IPS-NIHi11 (cell line): ENCODE measurements at places on chromosomes 16 and 17.

DNA sequence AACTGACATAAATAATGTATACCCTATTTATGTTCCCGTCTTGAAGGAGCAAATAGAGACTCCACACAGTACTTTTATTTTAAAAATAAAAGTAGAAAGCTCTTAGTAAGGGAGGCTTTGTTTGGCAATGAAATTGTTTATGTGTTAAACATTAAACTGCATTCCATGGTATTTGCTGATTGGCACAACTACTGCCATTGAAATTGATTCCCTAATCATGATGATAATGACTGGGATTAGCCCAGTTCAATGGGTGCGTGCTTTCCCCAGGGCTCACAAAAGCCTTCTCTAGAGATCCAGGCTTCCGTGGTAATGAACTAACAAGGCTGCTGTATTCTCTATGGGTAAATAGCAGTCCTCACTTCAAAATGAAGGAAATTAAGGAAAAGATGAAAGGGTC, 67.5 kb downstream of the GPRC5B start:
- no peak for DNase-seq

DNA sequence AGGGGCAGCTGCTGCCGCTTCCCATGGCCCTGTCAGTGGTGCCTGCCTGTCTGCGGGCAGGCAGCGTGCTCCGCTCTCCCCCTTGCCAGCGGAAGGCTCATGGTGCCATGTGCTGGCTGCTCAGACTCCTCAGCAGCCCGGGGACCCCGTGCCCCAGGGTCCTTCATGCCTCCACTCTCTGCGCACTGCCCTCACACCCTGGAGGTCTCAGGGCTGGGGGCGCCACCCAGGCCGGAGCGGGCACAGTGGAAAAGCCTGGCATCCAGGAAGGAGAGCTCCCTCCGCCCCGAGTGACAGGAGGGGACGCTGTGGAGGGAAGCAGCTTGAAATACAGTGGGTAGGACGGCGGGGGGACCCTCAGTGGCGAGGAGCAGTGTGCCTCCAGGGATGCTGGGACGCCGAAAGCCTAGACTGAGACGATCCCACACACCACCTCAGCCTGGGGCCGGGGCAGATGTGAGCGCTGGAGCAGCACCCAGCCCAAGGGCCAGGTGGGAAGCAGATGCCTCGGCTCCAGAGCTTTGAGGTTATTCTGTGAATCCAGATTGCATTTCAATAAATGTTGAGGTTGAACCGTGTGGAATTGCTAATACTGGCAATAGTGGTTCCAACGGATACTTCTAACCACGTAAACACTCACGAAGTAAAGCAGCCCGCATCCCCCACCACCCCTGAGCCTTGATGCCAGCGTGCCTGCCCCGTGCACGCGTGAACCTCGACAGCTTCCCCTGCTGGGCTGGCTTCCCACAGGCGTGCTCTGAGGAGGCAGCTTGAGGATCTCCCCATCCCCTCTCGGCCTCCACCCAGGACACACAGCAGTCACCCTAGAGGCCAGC, 6.5 kb downstream of the TMEM204 start:
- no peak for DNase-seq

GRCh38 chr17:77995146-77995852, 36.8 kb downstream of the TNRC6C start:
- no peak for DNase-seq

- peak; percentile 76 for DNase-seq
Measured at GRCh38 chr17:49548506-49549310, 27.0 kb upstream of the NXPH3 start.

GRCh38 chr17:14784997-14785696, 480.0 kb downstream of the PMP22 start:
- no peak for DNase-seq

GRCh38 chr16:48833461-48833860, 223.5 kb upstream of the N4BP1 start:
- no peak for DNase-seq

GRCh38 chr17:16478649-16479048, 13.3 kb downstream of the LRRC75A start:
- DNase-seq, result no peak

DNA sequence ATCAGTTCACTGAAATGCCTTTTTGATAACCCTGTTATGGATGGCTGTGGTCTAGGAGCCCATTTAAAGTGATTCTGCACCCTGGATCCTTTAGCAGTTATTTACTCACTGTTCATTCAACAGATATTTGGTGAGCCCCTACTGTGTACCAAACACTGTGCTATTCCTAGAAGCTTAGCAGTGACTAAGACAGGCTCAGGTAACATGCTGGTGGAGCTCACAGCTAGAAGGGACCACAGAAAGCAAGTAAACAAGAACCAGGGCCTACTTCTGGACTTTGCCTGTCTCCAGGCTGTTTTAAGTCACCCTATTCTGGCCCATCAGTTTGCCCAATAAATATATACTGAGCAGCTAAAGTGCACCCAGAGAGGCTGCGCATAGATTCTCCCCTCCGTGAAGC, 11.1 kb downstream of the ITGA3 start:
- DNase-seq, result no peak

DNA sequence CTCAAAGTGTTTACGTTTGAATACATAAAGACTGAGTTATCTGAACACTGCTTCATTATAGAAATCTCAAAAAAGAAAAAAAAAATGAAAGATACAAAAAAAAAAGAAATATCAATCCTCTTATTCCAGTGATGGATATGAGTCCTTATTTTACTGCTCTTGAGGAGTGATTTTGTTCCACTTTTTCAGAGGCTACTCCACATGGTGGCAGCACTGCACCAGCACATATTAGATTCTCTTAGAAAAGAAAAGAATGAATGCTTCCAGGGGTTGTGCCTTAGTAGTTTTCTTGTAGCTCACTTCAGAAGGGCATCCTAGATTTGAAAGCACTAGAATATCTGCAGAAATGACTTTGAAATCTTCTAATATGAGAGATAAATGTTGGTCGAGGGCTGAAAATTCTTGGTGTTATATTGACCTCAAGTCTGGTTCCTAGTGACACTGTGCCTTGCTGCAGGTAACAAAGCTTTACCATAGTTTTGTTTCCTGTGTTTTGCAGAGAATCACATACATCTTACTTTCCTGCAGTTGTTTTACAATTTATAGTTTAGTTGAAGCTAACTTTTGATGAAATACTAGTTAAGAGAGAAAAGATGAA, 25.9 kb downstream of the AP2B1 start:
- peak; percentile 22 for DNase-seq

GRCh38 chr16:50455288-50455845, 86.6 kb upstream of the BRD7 start:
- no peak for DNase-seq

DNA sequence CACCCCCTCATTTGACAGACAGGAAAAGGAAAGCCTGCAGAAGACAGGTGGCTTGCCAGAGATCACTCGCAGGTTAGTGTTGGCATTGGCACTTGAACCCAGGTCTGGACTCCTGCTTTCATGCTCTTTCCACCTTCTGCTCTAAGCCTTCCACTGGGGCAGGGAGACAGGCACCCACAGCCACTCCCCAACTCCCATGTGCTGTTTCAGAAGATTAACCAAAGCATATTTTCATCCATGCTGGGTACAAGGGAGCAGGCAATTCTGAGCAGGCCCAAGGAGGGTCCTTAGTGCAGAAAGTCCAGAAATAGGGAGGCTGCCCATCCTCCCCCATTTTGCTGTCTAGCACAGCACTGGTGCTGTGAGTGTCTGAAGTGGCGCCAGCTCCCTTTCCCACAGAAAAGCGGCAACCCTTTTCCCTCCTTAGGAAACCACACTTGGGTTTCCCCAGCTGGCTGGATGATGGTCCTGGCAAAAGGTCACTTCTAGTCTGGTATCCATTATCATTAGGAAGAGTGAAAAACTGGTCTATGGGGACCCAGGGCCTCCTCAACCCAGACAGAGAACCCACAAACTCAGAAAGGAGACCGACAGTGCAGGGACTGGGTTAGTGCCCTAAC, 2.0 kb upstream of the CAVIN1 start:
- DNase-seq, result no peak

GRCh38 chr16:17471719-17472461, 1.1 kb upstream of the XYLT1 start:
- DNase-seq, result no peak

DNA sequence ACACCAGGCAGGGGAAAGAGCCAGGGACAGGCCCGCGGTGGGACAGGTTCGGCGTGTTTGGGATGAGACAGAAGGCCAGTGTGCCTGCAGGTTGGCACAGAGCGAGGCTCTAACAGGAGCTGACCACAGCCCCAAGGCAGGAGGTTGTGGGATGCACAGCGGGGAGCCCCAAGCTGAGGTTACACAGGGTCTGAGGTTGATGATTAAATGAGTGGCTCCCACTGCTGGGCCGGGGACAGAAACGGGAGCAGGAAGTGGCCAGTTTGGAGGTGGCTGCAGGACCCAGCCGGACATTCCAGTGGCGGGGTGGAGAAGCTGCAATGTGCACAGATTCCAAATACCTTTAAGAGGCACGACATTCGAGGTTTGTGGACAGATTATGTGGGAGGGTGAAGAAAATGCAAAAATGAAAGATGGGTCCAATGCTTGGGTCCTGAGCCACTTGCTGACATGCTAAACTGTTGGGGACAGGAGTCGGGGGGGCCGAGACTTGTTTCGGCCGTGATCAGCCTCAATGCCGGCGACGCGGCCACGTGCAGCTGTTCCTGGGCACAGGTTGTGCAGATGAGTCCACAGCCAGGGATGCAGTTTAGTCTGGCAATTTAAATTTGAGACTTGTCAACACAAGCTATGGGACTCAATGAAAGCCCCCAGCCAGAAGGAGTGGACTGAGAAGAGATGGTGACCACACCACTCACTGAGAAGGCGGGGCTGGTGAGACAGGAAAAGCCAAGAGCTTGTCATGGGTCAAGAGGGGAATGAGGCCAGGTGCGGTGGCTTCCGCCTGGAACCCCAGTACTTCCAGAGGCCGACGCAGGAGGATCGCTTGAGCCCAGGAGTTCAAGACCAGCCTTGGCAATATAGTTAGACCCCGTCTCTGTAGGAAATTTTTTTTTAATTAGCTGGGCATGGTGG, 8.7 kb downstream of the ENPP7 start:
- DNase-seq, result no peak

DNA sequence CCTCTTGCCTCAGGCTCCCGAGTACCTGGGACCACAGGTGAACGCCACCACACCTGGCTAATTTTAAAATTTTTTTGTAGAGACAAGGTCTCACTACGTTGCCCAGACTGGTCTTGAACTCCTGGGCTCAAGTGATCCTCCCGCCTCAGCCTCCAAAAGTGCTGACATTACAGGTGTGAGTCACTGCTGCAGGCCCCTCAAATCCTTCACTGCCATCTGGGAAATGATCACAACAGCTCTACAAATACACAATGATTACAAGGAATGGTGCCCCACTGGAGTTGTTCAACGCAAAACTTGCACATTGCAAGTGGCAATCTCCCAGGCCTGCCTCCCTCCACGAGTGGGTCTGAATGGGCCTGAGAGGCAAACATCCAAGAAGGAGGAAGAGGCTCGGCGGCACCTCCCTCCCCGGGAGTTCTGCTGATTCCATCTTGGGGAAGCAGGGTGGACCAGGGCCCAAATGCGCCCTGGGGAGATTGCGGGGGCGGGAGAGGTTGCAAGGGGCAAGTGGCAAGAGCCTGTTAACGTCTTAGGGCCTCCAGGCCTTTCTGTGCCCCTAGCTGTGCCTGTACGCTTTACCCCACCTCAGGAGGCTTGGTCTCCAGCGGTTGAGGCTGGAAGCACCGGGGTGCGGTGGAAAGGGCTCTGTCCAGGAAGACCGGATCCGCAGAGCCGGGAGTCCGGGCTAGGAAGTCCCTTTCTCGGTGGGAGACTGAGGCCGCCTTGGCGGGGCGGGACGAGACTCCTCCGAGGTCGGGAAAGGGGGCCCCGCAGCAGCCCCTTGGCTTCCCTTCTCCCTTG, 656 bp upstream of the IGFBP4 start:
- DNase-seq, result no peak

DNA sequence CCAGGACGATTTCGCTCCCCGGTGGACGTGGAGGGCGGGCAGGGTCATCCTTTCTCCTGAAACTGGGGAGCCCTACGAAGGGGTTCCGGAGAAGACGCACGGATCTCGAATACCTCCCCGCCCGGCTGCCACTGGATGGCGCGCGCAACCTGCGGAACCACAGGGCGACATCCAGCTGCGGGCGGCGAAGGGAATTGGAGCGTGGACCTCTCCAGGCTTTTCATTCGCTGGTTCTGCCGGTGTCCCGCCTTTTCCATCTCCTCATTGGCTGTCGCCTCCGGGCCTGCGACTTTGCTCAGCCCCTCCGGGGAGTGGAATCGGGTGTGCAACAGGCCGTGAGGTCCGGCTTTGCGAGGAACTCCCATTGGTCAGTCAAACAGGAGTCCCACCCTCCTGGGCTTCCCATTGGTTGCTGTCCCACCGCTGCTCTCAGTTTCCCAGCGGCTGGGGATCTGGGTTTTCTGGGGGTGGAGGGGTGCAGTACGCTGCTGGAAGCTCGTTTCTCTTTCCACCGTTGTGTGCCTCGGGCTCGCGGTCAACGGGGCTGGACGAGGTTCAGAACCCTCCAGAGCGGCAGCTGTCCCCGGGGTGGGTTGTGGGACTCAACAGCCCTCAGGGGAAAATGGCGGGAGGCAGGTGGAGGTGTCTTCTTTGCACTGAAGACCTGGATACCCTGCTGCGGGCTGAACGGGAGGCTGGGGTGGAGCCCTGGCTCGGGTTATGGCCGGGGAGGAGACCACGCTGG, 14.5 kb downstream of the OR1D5 start:
- DNase-seq, result peak; percentile 93

DNA sequence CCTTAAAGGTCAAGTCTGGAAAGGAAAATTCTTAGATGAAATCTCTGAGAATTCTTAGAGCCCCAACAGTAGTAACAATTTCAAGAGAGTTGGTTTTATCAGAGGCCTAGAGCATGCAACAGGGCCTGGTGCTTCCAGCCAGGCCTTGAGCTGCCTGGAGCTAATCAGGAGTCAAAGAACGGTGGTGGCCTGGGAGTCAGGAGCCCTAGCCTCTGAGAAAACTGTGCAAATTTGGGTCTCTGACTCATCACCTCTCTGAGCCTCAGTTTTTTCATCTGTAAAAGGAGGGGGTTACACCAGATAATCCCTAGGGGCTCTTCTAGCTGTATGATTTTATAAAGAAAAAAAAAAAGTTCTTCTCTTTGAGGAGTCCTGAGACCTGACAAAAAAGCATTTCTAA, 227.3 kb upstream of the RPL38 start:
- DNase-seq, result no peak

DNA sequence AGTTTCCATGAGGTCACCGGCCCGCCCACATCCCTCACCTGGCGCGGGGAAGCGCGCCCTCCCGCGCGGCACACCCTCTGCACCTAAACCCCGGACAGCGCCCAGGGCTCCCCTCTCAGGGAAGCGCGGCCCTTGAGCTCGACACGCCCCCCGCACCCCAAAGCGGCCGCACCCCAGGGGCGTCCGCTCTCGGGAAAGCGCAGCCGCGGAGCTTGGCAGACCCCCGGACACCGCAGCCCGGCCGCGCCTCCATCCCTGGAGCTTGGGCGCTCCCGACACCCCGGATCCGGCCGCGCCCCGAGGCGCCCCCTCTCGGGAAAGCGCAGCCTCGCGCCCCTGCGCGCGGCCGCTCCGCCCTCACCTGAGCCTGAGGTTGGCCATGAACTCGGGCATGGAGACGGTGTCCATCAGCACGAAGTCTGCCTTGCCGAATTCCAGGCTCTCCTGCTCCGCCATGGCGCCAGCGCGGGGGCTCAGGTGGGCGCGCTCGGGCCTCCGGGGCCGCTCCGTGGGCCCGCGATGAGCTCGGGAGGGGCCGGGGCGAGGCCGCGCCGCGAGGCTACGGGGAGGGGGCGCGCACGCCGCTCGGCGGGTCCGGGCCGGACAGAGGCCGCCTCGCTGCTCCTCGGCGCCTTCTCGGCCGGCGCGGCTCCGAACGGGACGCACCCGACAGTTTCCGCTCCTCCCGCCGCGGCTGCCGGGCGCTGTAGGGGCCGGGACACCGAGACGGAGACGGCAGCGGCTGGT, at the start of gene MYO1D:
TSS of gene MYO1D (minus strand) at position 708 of the 747 bp plus-strand sequence. CDS start at position 456, 252 bp downstream.
- peak; percentile 69 for DNase-seq

GRCh38 chr16:3148256-3149192, 13.7 kb downstream of the ZNF213 start:
- no peak for DNase-seq
